ENCODE measurements at places on chromosomes 4 and X. TPM values are rescaled to one million over a fixed set of nuclear protein-coding genes. Genes with fewer than 3 reads are reported as not detected.

SPANXN4 gene
- total RNA-seq: not detected

WDR17 gene
- total RNA-seq: 2.3 TPM

ESX1 gene
- total RNA-seq: not detected

DRP2 gene
- total RNA-seq: 0.06 TPM

PTCHD1 gene
- total RNA-seq: not detected

ITM2A gene
- total RNA-seq: not detected

GAGE12E gene
- total RNA-seq: not detected

All from A549 treated with GW870086 at 1 μM for 4 hours (cell line).